ENCODE measurements at places on chromosomes 3 and 15.

DNA sequence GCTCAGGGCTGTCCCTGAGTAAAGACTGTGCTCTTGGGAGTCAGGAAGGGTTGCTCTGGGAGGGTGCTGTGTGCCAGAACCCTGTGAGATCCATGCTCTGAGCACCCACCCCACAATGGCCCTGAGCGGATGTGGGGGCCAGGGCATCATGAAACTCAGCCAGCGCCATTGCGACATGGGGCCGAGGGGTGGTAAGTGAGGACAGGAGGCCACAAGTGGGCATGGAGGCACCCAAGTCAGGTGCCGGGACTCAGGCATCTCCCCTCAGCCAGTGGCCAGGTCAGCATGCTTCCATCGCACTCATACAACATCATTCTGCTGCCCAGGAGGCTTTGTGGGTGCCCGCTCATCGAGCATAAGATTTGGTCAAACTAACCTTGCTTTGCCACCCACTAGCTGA, 19.6 kb downstream of the ATP2B2 start:
- DNase-seq = no peak

GRCh38 chr3:25056036-25056755, 371.9 kb upstream of the RARB start:
- DNase-seq = no peak

DNA sequence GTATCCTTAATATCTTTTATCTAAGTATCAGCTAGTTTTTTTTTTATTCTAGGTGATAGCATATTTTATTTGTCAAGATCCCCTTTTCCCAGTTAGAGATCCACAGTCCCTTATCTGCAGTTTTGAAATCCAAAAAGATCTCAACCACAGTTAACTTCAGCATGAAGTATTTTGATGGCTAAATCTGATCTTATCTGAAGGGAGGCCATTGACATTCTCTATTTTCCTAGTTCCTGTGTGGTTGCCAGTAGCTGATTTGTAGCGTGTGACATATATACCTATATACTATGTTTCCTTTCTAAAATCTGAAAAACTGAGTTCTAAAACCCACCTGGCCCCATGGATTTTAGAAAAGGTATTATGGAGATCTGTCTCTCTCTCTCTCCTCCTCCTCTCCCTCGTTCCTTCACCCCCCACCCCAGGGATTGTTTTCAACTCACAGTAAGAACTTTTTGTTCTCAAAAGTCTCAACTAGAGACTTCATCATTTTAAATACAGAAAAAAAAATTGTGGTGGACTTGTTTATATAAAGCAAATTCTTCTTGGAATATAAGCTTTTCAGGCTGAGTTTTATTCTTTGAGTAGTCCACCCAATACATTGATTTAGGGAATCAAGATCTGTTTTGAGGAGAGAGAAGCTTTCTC, 12.3 kb downstream of the TCF12 start:
- no peak for DNase-seq

DNA sequence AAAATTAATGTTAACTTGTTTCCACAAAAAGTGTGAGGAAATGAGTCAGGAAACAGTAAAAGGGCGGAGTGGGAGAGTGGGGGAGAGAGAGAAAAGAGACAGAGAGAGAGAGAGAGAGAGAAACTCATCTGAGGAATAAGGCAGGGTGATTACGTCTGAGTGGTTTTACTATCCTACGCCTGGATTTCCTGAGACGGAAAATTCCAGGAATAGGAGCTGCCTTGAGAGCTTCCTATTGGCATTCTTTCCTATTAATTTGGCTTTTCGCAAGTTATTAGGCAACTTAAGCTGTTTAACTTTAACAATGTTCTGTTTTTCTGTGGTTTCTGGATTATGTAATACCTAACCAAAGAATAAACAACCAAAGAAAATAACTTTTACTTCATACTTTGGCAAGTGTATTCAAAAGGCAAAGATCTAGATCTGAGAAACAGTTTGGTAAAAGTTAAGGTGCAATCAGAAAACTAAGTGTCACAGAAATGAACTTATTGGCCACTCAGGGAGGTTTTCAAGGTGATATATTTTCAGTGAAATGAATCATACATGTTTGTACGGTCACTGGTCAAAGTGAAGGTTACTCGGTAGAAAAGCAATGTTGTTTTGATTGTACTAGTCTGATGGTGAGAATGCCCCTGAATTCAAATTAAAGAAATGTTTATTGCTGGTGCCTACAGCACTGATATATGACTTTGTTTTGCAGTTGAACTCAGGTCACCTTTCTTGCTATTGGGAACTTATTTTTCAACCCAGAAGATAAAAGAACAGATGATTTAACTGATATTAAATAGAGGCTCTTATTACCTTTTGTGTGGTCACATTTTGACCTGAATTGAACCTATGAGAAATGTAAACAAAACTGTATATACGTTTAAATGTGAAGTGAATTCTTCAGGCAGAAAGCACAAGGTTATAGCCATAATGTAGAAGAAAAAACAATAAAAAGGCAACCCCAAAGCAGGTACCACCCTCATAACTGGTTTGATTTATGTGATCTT, 39.9 kb upstream of the TNFSF10 start:
- DNase-seq = no peak

GRCh38 chr3:33064929-33065328, 32.0 kb downstream of the GLB1 start:
- DNase-seq = peak; percentile 39

GRCh38 chr3:24740326-24740725, 245.7 kb upstream of the THRB start:
- DNase-seq = no peak

All from stimulated activated CD4-positive, alpha-beta T cell treated with anti-CD3 and anti-CD28 coated beads, Interleukin-4, amount 100 ng/mL, for 1 hour (primary cell).